Esophagus squamous epithelium (tissue), 5 donors: ENCODE measurements at places on chromosomes 16 and 17.

DNA sequence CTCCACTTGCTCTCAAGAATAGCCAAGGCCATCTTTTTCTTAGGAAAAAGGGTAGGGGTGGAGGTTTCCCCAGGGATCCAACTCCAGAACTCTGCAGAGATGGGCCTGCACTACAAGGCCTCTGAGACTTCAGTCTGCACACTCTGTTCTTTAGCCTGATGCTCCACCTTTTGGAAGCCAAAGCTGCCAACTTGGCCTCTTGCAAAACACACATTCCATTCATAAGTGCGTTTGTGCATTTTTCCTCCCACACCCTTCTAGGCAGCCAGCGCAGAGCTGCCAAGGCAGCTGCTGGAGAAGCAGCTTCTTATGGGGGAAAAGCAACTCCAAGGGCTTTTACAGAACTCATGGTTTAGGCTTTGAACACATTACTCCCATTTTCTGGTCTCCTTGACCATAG is 45.3 kb downstream of the REXO5 start:
- DNase-seq, result no peak

DNA sequence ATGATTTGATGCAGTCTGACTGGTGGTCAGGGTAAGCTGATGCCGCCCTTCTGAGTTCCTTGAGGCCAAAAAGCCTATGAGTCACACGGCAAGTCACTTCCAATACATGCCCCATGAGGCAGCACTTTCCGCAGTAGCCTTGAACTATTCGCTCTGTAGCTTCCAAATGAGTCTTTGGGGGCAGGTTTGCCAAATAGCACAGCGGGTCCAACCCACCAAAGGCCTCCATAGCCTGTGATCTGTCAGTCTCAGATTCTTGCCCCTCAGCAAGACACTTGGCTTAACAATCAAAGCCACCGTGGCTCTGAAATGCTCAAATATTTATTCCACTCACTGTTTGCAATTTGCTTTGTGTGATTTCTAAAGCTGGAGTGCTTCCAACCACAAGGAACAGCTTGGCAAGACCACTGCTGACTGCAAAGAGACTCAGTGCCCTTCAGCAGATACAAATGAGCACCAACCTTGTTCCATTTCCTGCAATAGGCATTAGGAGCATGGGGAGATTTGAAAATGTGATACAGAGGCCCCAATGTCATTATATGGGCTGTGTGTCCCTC is 45.4 kb downstream of the CLEC19A start:
- DNase-seq, result no peak

DNA sequence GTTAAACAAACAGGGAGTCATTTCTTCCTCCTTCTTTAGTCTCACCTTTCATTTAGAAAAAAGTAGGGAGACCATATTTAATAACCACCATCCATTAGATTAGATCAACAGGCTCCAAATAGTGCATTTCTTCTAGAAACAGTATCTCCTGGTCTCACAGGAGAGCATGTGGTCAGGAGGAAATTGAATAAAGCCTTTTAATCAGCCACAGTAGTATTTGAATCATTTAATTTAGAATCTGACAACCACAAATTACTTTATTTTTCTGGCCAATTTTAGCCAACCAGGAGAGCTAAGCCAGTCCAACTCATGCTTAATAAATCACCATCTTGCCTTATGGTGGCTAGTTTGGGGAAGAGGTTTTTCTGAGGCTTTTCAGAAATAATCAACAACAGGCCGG is 26.3 kb upstream of the ZFP90 start:
- no peak for DNase-seq

DNA sequence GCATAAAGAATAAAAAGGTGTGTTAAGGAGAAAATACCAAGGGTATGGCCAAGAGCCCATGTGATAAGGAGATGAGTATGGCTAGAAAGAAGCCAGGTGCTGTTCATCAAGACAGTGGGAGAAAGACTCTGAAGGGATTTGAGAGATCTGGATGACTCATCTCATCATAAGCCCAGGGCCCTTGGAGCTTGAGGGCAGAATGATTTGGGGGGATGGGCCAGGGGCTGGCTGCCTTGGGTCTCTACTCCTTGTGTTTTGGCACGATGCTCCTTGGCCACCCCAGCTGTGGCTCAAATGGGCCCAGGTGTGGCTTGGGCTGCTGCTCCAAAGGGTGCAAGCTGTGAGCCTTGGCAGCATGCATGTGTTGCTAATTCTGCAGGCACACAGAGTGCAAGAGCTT is 14.5 kb upstream of the TNFRSF13B start:
- DNase-seq, result no peak

DNA sequence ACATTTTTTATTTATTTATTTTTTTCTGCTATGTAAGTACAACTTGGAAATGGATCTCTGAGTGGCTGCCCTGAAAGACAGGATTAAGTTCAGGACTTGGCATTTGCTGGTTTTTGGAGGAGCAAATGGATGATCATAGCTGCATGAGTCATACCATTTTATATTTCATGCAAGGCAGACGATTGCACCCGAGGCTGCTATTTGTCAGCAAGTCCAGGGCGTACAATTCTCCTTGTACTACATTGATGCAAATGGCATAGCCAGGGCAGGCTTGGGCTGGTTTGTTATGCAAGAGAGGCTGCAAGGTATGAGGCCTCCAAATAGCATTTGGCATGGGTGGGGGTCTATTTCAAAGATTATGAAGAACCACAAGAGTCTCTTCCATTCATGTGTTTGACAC is 81.2 kb upstream of the CACNG3 start:
- DNase-seq, result no peak
